ENCODE measurements at places on chromosomes 7 and 10. TPM values are rescaled to one million over a fixed set of nuclear protein-coding genes. Genes with fewer than 3 reads are reported as not detected.

Gene OPALIN
- total RNA-seq, result not detected

Gene SEPHS1
- total RNA-seq, result 52.4 TPM

Gene GNGT1
- 0.95 TPM for total RNA-seq

Gene FAM25A
- total RNA-seq, result not detected

GRCh38 chr7:29360633-29361625, 166.4 kb downstream of the CHN2 start:
- no peak for DNase-seq

DNA sequence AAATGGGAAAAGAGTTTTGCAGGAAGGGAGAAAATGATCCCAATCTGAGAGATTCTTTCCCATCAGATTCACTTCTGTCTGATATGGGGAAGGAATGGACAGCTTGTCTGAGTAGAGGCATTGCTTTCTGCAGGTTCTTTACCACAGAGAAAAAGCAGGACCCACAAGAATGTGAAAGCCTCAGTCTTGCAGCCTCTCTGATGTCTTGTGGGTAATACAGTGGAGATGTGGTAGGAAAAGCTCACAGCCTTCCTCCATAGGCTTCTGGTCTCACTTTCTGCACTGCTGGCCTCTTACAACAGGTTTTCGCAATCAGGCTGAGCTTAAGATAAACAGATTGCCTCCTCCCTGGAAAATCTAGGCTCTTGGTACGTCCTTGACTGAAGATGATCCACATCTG, 551 bp downstream of the IFIT1 start:
- DNase-seq, result no peak

DNA sequence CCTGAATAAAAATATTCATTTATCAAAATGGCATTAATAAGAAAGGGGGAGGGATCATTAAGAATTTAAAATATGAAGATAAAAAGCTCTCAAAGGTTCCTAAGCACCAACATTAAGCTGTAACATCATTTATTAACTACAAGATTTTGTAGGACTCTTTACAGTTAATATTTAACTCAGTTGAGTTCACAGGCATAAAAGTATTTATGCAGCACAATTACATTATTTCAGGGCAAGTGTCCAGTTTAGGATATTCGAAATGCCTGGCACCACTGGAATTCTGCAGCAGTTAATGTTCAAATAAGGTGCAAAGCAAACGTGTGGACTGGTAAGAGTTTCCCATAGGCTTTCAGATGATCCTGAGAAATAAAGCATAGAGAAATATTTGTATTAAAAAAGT, 30.5 kb downstream of the NPS start:
- DNase-seq, result no peak

DNA sequence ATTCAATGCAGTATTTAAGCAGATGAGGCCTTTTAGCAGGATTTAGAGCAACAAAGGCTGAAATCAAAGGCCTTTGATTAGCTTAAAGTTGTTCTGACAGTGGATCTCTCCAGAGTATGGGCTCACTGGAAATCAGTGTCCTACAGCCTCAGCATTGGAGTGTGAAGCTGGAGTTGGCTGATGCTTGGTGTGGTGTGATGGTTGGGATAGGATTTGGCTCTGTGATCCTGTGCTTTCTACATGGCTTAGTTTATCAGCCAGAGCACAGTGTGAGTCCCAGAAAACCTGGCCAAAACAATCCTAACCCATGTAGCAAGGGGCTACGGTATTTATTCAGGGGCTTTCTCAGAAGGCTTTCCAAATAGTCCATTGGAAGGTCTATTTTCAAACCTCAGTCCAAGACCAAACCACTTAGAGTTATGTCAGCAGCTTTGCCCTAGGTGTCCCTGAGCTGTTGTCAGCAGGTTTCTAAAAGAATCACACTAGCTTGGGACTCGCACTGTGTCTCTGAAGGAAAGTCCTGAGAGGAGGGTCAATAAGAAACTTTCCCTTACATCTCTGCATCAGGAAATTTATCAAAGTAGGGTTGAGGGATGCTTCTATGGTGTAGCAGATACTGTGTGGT, 65.4 kb upstream of the ANKRD1 start:
- DNase-seq, result no peak

- DNase-seq, result no peak
Measured at GRCh38 chr10:91190876-91191583, 29.4 kb upstream of the PCGF5 start.

DNA sequence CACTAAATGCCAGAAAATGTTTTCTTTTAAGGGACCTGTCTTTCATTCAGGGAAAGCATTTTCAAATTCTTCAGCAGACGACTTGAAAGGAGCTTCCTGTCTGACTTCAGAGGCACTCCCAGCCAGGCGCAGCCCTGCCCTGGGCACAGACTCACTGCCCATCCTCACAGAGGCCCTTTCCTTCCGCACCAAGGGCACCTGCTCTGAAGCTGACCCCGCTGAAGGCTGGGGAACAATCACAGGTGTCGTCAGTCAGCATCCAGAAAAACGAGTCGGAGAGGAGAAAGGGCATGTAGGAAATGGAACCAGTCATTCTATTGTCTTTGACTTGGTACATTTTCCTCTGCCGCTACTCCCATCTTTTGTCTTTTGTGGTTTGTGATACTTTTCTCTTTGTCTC, 125.3 kb upstream of the PARD3 start:
- DNase-seq, result no peak

DNA sequence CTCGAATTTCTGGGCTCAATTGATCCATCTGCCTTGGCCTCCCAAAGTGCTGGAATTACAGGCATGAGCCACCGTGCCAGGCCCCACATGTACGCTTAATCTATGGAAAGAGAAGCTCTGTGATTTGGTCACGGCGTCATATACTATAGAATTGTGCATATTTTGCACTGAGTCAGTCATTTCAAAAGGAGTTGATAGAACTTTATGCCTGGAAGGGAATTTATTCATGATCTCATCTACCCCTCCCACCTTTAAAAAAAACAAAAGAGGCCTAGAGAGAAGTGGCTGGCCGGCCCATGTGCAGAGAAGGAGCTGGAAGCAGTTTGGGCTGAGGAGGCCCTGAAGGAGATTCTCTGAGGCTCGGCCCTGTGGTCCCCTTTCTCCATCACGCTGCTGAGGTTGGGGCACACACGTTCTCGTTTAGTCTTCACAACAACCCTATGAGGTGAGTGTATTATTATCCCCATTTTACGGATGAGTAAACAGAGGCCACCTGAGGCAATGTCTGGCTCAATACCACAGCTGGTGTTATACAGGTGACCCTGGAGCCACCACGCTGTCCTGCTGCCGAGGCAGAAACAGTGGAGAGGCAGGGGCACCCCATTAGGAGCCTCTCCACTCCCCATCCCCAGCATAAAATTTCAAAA, 47.2 kb upstream of the ZRANB1 start:
- DNase-seq, result no peak

DNA sequence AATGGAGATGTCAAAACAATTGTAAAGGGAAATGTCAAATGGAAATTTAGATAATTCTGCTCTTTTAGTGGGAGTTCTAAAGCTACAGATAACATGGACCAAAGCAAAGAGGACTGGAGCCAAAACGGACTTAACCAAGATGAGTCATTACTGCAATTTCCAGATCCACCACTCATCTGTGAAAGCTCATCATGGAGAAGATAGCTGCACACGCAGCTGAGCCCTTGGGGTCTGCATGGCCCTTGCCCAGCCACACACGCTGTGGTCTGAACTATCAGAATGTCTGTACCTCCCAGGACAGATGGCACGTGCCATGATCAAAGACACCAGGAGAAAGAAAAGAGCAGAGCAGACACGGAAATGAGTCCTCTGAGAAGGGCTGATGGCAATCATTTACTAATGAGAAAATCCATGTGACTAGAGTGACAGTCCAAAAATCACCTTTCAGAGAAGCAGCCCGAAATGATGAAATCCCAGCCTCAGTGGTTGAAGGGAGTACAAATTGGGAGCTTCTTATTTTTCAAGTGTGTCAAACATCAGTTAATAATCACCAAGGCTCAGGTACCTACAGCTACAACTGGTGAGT, 177.9 kb upstream of the MGMT start:
- DNase-seq, result no peak

- DNase-seq, result no peak
Measured at GRCh38 chr10:17460756-17461155, 6.4 kb upstream of the ST8SIA6 start.

All from urinary bladder (tissue), 4 donors.